Activated gamma-delta T cell treated with Interleukin-2 at 50 U/mL for 16 hours (primary cell): ENCODE measurements at places on chromosomes 5 and 9.

DNA sequence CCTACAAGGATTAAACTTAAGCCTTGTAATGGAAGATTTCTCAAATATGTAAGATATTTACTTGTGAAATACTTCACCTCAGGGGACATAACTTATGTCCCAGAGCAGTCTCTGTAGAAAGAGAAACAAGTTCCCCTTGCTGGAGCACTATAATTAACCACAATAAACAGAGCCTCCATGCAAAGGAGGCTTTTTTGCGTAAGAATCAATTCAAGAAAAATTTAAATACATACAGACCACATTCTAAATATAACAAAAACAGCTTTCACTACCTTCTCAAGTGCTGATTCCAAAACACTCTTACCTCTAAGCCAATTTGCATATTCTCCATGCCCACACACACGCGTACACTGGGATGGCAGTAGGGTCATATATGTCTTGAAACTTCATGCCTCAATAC, 30.7 kb upstream of the CCNB1 start:
- DNase-seq: no peak

GRCh38 chr5:95989283-95990048, 27.8 kb upstream of the ELL2 start:
- no peak for DNase-seq

GRCh38 chr5:8050616-8051175, 181.7 kb downstream of the MTRR start:
- DNase-seq: no peak

DNA sequence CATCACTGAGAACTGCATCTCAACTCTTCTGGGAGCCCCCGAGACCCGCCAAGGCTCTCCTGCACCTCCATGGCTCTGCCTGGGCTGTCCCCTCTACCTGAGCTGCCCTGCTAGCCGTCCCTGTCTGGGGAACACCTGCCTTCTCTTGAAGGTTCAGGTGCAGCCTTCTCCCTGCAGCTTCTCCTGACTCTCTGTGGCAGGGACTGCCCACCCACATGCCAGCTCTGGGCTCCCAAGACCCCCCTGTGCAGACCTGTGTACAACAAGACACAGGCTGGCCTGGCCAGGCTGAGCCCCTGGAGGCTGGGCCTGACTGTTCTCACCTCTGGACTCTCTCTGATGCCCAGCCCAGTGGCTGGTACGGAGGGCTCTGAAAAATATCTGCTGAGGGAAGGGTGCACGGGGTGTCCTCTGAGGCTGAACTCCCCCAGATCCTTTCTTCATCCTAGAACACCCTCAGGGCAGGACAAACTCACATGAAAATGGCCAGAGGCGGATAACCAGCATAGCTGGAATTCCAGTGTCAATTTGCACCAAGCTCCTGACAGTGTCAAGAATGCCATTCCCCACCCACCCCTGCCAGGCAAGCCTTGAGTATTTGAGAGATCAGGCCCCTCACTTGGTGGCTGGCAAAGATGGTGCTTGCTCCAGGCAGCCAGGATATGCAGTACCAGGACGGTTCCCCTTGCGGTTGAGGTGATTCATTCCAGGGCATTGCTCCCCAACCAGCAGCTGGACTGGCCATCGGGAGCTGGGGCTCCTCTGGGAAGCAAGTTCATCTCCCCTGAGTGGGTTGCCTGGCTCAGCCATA, 40.9 kb upstream of the SLC25A51 start:
- DNase-seq: no peak

DNA sequence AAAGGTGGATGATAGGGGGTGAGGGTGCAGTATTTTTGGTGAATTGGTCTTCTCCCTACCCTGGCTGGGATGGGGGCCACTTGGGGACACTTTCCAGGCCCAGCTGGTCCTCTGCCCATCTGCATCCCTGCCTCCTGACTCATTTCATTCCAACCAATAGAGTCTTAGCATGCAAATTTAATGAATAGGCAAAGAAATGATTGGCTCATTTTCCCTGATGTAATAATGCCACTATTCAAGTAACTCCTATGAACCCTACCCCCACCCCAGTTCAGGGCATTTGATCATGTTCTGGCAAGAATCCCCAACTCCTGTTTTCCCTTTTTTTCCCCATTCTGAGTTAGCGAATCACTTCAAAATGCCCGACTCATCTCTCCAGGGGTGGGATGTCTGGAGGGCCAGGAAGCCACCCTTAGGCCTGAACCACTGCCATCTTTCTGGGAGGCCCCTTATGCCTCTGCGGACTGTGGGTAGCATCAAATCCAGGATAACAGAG, 56.7 kb downstream of the PCDH1 start:
- DNase-seq: no peak

GRCh38 chr5:180253036-180253824, 38.7 kb downstream of the MAPK9 start:
- no peak for DNase-seq

- no peak for DNase-seq
Observed at GRCh38 chr5:98416541-98416940, 356.9 kb upstream of the RGMB start.

DNA sequence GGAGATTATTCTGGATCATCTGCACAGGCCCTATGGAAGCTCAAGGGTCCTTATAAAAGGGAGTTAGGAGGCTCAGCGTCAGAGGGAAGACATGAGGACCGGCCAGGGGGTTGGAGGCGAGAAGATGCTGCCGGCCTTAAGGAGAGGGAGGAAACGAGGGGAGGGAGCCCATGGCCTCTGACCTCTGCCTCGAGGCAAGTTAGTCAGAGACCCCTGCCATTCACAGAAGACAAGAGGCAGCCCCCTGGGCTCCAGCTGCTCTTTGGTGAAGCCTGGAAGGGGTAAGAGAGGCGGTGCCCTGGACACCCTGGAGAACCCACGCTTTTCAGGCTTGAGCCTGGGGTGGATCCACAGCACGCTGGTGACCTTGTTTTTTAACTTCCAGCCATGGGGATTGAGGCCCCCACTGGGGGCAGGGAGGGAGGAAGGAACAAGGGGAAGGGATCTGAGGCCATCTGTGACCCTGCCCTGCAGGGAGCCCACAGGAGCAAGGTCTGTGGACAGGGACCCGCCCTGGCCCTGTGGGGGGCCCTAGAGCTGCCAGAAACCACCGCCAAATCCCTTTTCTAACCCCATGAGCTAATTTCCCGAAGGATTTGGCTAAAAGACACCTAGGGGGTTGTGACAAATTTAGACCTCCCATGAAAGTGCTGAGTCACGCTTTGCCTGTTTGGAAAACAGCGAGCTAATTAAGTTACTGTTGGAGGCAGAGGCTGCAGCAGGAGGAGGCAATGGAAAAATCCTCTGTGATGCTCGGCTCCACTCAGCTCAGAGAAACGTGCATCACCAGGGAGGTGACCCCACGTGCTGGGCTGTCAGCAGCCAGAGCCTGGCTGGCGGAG, 49.7 kb downstream of the OLFM1 start:
- no peak for DNase-seq

DNA sequence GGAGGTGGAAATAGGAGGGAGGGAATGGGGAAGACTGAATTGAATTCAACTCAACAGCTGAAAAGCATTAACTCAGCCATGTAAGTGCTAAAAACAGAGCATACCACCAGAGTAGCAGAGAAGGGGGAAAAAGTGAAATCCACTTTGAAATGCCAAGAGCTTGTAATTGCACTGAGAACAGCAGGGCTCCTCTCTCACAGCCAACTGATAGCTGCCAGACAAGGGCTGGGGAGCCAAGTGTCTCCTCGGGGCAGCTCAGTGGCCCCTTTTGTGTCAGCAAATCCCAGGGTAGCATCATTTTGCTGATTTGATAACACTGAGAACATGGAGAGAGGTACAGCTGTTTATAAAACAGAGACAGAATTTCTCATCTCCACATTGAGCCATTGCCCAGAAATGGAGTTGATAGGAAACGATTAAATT, 182.5 kb downstream of the FRMD3 start:
- no peak for DNase-seq

GRCh38 chr5:166441-167372, 24.6 kb upstream of the LRRC14B start:
- DNase-seq: no peak

- DNase-seq: no peak
Observed at GRCh38 chr9:95508242-95508967, 8.4 kb downstream of the PTCH1 start.

GRCh38 chr5:170571875-170572852, 68.3 kb downstream of the KCNIP1 start:
- DNase-seq: no peak

GRCh38 chr5:42811591-42812446, at the start of gene SELENOP:
SELENOP (minus strand) TSS chr5:42811892; CDS start chr5:42808353, 3,539 bp downstream.
- no peak for DNase-seq

DNA sequence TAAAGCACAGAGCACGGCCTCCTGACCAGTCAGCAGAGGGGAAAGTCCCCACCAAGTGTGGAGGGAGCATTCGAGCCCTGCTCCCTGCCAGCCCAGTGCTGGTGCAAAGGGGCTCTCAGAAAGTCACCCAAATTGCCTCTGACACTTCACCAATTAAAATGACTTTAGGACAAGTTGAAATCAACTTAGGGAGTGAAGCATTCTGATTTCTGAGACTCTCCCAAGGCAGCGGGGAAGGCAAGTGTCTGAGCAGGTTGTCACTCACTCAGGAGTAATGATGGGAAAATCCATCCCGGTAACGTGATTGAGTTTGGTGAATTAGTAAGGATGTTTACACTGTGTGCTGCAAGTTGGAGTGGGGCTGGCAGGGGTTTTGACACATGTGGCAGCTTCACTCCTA, 73.7 kb downstream of the PCDH1 start:
- DNase-seq: no peak

- no peak for DNase-seq
Observed at GRCh38 chr5:175778951-175779503, 92.4 kb upstream of the CPLX2 start.

DNA sequence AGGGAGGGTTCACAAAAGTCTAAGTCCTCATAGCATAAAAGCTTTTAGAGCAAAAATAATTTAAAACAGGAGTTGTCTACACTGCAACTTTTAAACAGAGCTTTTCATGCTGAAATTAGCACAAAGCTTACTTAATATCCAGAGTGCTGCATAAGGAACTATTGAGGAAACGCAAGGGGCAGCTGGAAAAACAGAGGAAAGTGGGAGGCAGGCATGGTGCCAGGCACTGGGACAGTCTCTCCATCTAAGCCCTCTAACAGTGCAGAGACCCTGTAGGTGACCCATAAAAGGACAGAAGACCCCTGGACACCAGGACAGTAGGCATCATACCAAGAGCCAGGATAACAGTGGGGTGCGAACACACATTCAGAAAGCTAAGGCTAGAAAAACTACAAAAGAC, 49.3 kb downstream of the ADAMTS12 start:
- DNase-seq: no peak

- DNase-seq: no peak
Observed at GRCh38 chr9:116574027-116574679, 113.0 kb upstream of the TRIM32 start.

- peak; percentile 49 for DNase-seq
Observed at GRCh38 chr9:129944506-129945116, 98.4 kb downstream of the FNBP1 start.

DNA sequence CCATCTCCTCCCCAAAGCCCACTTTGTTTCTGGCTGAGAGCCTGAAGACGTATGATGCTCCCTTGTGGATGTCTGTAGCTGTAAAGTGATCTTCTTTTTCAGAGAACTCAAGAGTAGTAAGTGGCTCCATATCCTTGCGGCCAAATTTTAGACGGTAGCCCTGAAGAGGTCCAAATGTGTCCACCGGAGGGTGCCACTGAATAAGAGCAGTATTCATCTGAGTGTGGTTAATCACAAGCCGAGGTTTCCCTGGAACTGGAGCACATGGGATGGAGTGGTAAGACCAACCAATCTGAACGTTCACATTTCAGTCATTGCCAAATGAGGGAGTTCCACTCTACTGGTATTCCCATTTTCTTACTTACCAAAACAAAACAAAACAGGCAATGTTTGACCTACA, 686.5 kb upstream of the DMAC1 start:
- DNase-seq: no peak

GRCh38 chr5:57431759-57432158, 50.9 kb downstream of the ACTBL2 start:
- DNase-seq: no peak
